ENCODE measurements at places on chromosomes 7 and 10.

DNA sequence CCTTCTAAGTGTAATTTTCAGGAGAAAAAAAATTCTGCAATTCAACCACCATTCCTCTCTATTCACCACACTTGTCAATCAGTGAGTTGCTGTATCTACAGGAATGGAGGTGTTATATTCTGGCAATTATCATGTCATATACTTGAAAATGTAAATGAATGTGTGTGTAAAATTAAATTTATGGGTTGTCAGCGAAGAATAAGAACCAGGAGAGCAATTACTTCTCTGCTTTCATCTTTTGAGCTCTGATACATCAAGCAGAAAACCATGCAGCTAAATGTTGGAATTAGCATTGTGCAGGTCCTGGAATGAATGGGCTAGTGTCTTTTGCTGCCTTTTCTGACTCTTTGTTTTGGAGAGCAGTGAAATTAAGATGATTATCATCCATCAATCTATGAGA, 207.6 kb downstream of the FOXP2 start:
- no peak for DNase-seq

DNA sequence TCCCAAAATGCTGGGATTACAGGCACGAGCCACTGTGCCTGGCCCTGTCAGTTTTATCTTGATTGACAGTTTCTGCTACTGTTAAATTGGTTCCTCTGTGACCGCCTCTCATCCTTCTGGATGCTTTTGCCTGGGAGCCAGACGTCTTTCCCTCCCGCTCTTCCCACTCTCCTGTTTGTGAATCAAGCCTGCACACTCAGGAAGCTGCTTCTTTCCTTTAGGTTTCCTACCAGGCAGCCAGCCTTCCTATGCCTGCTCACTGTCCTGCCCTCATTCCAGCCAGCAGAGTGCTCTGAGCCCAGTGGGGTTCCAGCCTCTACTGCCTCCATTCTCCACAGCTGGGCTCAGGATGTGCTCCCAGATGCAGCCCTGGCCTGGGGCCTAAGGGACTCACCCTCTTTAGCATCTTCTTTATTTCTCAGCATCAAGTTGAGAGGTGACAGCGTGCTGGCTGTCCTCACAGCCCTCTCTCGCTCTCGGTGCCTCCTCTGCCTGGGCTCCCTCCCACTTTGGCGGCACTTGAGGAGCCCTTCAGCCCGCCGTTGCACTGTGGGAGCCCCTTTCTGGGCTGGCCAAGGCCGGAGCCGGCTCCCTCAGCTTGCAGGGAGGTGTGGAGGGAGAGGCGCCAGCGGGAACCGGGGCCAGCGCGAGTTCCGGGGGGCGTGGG, 5.1 kb downstream of the SH2D4B start:
- DNase-seq = no peak

DNA sequence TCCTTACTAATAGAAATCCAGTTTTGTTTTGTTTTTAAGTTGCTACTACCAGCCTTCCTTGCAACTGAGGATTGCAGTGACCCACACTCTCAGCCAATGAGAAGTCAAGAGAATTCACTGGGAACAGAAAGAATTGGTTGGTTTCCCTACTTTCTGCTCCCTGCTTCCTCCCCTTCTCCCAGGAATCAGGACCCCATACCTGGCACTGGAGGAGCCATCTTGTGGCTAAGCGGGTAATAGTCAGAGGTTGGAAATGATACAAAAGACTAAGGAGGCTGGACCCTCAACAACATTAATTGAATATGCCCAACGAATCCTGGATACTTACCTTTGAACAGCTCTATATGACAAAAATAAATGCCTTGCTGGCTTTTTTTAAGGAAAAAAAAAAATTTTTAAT, 6.3 kb downstream of the TMEM176A start:
- no peak for DNase-seq

DNA sequence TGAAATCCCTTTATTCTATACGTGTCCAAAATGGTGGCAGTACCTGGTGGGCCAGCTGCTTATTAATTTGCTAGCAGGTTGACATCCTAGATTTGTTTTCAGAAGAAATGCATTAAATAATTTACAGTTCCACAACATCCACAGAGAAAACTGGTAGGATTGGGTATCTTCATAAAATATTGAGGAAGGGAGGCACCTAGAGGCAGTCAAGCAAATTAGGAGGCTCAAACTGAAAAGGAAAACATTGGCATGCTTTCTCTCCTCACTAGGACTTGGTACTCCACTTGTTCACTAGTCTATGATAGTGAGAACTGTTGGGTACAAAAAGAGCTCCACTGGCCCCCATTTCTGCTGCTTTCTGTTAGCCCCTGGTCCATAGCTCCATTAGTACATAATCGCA, 18.3 kb upstream of the LRGUK start:
- DNase-seq = no peak

- no peak for DNase-seq
These were observed 3.1 kb downstream of the CYP2W1 start for GRCh38 chr7:985915-986741.

- no peak for DNase-seq
These were observed 22.8 kb upstream of the ACSL5 start for GRCh38 chr10:112351146-112351545.

Data from anterior cingulate cortex (tissue), 58 donors.